ENCODE measurements at places on chromosomes 16 and 17. TPM values are rescaled to one million over a fixed set of nuclear protein-coding genes. Genes with fewer than 3 reads are reported as not detected.

CLN3 gene
- 31.3 TPM for polyA plus RNA-seq

- no peak for DNase-seq
These were observed 9.8 kb upstream of the IL17C start for GRCh38 chr16:88628512-88628974.

DNA sequence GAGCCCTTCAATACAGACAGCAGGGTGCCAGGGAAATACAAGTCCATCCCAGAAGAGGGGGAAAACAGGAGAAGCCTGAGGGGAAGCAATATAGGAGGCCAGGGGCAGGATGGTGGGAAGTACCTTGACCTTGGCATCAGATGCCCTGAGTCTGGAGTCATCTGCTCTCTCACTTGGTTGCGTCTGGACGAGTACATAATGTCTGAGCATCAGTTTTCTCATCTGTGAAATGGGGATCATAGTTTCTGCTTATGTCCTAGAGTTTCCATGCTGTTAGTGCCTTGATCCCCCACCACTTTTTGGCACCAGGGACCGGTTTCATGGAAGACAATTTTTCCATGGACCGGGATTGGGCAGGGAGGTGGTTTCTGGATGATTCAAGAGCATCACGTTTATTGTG, 2.3 kb downstream of the STAT5A start:
- DNase-seq, result no peak

GRCh38 chr16:87921236-87921773, 15.0 kb downstream of the CA5A start:
- no peak for DNase-seq

MPO gene
- 1.6 TPM for polyA plus RNA-seq

DNA sequence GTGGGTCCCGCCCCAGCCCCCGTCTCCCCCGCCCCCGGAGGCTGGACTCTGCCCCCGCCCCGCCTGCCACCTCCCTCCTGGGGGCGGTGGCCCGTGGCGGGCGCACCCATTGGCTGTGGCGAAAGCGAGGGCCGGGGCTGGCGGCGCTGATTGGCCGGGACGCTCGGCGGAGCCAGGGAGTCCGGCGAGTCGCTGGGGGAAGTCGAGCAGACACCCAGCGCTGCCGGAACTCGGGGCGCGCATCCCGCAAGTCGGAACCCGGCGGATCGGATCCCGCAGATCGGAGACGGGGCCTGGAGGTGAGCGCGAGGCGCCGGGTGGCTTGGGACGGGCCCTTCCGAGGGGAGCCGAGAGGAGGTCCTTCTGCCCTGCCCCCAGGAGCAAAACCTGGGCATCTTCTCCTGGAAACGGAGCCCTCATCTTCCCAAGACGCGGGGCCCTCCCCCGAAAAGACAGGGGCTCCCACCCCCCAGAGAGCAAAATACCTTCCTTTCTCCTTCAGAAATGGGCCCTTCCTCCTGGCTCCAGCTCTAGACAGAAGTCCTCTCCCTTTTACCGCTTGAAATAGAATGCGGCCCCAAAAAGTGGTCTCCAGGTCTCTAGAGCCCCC, at the start of gene ABAT:
ABAT (plus strand) TSS at position 205 of the 610 bp plus-strand sequence. CDS start 61,123 bp downstream, outside the sequence.
- DNase-seq, result peak; percentile 73

DNA sequence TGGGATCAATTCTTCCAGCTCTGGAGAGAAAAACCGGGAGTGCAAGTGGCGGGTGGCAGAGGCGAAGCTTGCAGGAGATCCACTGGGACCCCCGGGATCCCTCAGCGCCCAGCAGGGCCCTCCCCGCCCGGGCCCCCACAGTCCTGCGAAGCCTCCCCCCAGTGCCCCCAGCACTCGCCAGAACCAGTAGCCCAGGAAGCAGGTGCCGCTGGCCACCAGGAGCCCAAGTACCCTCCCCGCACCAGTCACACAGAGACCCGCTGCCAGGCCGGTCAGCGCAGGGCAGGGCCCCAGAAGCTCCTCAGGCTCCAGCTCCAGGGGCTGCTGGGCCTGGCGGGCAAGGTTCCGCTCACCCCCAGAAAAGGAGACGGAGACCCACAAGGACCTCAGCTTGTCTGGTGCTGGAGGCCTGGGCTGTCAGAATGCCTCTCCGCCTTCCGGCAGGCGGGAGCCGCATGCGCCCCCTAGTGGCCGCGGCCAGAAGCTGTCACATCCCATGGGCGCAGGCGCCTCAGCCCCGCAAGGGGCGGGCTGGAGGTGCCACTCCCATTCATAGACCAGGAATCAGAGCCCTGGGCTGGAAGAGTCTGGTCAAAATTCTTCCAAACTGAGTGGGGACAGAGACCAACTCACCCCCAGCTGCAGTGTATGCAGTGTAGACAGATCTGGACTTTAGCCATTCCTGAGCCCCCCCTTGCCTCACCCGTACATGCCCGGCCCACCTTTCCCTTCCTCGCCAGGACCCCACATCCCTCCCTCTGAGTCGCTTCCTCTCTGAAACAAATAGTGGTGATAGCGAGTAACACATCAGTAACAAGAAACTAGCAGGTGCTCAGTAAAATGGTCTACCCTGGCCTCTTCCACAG, 1002.3 kb downstream of the KCNJ18 start:
- no peak for DNase-seq

BCL6B gene
- polyA plus RNA-seq, result 25.0 TPM

DNA sequence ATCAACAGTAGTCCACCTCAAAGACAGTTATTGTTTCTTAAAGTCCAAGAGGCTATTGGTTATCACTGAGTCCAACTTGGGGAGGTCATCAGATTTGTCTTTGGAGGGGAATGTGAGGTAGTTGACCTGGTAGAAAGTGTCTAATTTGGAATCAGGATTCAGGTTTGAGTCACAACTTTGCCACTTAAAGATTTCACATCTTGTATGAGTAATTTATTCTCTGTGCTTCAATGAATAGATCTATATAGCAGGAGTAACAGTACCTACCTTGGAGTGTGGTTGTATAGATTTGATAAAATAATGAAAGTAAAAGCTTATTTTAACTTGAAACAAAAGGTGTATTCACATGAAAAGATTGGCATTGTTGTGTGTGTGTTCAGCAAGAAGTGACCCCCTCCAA, 119.3 kb upstream of the TBX2 start:
- DNase-seq, result no peak

BTBD17 gene
- 0.19 TPM for polyA plus RNA-seq

DNA sequence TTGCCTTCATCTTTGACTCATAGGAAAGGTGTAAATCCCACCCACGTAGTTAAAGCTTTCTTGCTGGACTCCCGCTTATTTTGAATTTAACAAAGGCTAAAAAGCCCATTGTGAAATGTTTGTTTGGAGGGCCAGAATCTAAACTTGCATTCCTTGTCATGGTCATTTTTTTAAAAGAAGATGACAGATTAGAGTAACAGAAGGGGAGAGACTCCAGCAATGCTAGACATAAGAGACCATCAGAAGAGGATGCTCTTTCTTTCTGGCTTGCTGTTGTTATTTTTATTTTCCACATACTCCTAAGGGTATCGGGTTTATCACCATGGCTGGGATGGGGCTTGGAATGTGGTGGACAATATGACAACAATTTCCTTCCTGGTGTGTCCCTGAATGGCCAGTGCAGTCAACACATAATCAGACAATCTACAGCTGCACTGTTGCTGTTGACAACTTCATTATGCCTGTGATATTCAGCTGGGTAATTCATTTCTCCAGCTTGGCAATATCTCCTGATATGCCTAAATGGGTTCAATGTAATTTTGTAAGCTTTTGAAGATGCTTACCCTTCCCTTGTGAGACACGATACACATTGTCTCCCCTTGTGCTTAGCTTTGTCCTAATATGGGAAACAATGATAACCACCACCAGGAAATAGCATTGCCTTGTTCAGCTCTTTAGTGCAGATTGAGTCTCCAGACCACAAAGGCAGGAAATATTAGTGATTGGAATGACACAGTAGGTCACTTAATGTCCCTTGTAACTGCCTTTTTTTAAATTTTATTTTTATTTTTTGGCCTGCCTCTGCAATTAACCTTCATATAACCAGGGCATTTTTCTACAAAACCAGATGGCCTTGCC, 164.3 kb downstream of the ANKFN1 start:
- DNase-seq, result no peak

GRCh38 chr17:75406222-75406615, 741 bp upstream of the GRB2 start:
- DNase-seq, result no peak

- DNase-seq, result no peak
These were observed 542 bp downstream of the CBX4 start for GRCh38 chr17:79838522-79839274.

DNA sequence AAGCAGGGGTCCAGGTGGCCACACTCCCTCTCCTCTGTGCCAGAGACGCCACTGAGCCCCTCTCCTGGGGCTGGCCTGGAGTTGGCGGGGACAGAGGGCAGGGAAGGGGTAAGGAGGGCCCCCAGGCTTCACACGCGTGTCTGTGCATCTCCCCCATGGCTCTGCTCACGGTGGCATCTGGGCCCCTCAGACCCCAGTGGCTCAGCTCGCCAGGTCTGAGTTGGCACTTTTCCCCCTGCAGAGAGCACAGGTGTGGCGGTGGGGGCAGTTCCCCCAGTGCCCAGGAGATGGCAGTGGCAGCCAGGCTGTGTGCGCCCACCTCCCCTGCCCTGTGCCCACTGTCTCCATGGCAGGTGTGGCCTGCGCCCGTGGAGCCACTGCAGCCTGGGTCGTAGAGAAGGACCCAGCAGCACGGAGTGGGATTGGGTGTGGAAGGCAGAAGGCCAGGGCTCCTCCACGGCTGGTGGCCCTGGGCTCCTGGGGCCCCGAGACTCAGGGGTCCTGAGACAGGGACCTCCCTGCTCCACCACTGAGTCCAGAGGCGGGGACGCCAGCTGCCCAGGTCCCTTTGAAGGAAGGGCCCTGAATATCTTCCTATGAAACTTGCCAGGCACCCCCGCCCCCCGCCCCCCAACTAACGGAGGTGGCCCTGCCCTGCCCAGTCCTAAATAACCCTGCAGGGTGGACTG, 4.3 kb upstream of the APRT start:
- DNase-seq, result no peak

- DNase-seq, result no peak
These were observed 34.0 kb downstream of the KIAA0513 start for GRCh38 chr16:85061566-85061965.

GRCh38 chr17:58328195-58329034, at the start of gene TSPOAP1:
TSS of gene TSPOAP1 (minus strand) at chr17:58328795. CDS start at chr17:58327920, 875 bp downstream.
- no peak for DNase-seq

RDM1 gene
- 1.4 TPM for polyA plus RNA-seq

- no peak for DNase-seq
These were observed 17.2 kb upstream of the NSMCE1 start for GRCh38 chr16:27285676-27286196.

DNA sequence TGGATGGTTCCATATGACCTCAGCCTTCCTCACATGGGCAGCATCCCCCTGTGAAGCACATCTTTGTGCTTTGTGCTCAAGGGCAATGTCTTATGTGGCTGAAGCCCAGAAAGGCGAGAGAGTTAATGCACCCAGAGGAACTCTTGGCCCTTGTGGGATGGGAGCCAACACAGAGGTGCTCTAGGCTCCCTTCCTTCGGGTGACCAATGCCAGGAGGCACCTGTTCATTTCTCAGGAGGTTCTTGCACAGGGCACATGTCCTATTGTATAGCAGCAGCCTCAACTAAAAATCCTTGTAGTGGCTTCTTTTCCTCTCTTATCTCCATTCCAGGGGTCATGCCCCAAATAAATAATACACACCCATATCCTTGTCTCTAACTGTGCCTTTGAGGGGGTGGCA, 83.7 kb upstream of the DNAH9 start:
- DNase-seq, result no peak

GRCh38 chr17:29667969-29668368, 45.3 kb upstream of the CORO6 start:
- DNase-seq, result no peak

- DNase-seq, result no peak
These were observed 6.8 kb downstream of the LDHD start for GRCh38 chr16:75109732-75110243.

DNA sequence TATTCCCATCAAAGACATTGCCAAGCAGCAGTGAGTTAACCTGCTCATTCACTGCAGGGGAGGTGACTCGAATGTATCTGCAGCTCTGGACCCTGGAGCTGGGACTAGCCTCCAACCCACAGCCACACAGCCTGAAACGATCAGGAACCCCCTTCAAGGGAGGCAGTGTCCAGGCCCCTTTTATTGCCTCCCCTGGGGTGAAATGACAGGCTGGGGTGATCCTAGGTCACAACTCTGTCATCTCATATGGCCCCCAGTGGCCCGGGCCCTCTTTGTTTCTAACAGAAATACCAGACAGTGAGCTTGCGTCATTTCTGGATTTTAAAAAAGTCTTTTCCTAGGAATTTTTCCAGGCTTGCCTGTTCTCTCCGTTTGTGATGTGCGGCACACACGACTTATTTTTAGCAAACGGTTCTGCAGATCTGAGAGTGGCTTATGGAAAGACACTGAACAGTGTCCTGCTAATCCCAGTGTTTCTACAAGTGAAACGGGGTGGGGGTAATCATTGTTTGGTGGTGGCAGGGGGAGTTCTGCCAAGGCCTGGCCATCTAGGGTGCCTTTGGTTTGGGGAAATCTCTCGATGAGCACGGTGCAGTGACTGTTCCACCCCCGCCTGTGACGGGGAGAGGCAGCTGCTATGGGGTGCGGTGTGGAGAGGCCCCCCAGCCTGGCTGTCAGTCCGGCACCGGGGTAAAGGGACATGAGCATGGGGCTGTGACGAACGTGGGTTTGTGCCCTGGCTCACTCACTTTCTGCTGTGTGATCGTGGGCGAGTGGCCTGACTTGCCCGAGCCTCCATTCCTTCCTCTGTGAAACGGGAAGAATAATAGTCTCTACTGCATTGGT, 27.2 kb downstream of the NAGPA start:
- DNase-seq, result no peak

TSPAN10 gene
- 2.3 TPM for polyA plus RNA-seq

DNA sequence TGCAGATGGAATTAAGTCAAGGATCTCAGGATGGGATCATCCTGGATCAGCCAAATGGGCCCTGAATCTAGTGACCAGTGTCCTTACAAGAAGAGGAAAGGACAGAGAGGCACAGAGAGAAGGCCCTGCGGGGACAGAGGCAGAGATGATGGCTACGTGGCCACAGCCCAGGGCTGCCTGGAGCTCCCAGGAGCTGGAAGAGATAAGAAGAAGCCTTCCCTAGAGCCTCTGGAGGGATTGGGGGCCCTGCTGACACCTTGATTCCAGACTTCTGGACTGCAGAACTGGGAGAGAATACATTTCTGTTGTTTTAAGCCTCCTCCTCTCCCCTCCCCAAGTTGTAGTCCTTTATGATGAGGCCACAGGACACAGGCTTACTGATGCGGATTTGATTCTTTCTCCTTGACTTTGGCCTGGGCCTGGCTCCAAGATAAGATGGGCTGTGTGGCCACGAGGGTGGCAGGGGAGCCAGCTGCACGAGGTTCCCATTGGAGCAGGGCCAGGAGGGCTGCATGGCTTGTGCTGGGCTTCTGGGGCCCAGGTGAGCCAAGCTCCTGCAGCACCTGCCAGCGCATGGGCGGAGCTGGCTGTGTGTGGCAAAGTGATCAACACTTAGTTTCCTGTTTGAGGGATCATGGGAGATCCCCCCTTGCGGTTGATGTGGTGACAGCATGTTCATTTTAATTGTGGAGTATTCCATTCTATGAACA, 146.1 kb downstream of the IRF8 start:
- DNase-seq, result no peak

- no peak for DNase-seq
These were observed 816.2 kb upstream of the SOX9 start for GRCh38 chr17:71304498-71305158.

C16orf78 gene
- polyA plus RNA-seq, result not detected

- no peak for DNase-seq
These were observed 336.5 kb upstream of the CDH5 start for GRCh38 chr16:66030036-66030435.

- no peak for DNase-seq
These were observed 28.4 kb upstream of the MRTFB start for GRCh38 chr16:14042706-14043105.

GRCh38 chr17:15946611-15947120, 1.7 kb downstream of the ADORA2B start:
- no peak for DNase-seq

NT5M gene
- 5.5 TPM for polyA plus RNA-seq
